Heart left ventricle (tissue), 16 donors: ENCODE measurements at places on chromosomes 5 and 9. TPM values are rescaled to one million over a fixed set of nuclear protein-coding genes. Genes with fewer than 3 reads are reported as not detected.

- no peak for DNase-seq
These were observed 13.7 kb upstream of the LHX3 start for GRCh38 chr9:136218673-136219072.

DNA sequence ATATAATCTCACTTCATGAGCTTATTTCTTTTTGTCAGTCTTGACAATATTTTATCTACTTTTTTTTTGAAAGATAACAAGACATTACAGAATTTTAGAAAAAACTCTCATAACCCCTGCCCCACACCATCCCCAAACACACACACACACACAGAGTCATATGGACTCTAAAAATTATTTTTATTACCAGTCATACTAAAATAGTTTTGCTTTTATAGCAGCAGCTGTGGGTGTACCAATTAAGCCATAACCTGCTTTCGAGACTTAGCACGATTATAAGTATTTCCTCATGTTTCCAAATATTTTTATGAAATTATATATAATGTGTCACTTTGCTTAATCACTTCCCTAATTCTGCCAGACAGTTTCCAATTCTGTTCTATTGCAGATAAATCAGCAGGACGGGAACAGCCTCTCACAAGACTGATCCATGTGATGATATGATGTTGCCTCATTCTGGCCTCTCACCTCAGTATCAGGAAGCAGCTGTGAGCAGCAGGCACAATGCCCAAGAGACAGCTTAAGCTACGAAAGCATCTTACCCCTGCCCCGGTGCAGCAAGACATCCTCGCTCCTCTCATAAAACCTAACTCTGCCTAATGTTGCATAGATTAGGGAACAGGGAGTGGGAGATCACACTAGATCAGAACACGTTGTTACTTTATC, 7.0 kb downstream of the PDCL start:
- no peak for DNase-seq

DNA sequence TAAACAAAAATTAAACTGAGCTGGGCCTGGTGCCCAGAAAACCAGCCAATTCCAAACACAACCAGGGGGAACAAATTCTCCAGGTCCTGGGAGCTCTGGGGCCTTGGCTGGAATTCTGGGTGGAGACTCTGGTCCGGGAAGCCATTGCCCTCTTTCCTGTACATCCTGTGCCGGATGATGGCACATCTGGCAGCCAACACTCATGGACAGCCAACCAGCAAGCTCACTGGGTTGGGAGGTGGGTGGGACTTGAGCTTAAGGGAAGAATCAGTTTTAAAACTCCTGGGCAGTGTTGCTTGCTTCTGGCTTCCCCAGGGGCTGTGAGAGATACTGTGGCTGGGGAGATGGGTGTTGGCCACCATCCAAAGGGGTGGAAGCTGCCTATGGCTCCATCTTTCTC, 56.1 kb downstream of the PCDH1 start:
- DNase-seq = peak; percentile 76

FBXL7 gene
- 27.6 TPM for total RNA-seq

PDE8B gene
- 2.4 TPM for total RNA-seq

BAAT gene
- 0.19 TPM for total RNA-seq
